ENCODE measurements at places on chromosomes 3 and 15.

- no peak for DNase-seq
These were observed 99.8 kb downstream of the KCNH8 start for GRCh38 chr3:19248143-19248542.

- no peak for DNase-seq
These were observed 4.5 kb downstream of the HEMK1 start for GRCh38 chr3:50573566-50574443.

- no peak for DNase-seq
These were observed 309.1 kb upstream of the C2CD4B start for GRCh38 chr15:62474021-62474770.

DNA sequence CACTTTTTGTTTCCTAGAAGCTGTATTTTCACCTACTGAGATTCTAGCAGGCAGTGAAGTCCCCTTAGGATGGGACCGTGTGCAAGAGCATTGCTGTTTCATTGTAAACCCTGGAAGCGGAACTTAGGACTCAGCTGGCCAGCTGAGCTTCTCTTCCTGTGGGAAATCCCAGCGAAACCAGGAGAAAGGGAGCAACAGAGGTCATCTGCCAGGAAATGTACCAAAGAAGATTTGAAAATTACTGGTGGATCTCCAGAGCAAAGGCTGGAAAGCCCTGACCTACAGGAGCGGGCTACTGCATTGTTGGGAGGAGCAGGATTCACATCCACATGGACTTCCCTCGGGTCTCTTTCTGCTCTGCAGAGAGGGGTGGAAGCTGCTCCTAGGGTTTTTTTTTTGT lies 7.6 kb upstream of the ADPRH start:
- no peak for DNase-seq

DNA sequence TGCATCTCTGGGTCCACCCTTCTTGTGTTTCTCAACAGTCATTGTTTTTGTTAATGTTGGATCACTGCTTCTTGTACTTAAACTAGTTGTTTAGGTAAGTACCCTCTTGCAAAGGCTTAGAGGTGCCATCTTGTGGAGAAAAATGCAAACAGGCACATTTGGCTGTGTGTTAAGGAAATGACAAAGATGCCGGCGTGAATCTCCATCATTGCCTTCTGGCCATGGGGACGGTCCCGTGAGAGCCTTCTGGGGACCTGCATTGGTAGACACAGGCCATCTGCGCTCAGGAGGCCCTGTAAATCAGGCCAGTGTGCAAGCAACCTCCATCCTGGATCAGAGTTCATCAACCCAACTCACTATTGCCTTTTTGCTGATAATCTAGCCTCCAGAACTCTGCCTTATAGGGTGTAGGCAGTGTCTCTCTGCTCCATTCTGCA lies 158.6 kb upstream of the NR2E3 start:
- DNase-seq = no peak

DNA sequence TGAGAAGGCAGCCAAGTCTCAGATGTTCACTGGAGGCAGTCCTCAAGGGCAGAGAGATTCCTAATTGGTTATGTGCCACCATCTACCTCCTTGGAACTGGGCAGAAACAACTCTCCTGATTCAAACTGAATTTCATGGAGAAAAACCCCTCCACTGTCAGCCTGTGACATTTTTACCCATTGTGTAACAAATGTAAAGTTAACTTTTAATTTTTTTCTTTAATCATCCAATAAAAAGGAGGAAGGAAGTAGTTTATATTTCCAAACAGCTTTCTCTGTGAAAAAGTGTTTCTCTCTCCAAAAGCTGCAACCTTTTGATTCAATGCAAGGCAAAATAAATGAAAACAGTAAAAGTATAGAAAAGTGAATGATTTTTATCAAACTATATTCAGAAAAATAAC lies 510 bp upstream of the COLQ start:
- DNase-seq = no peak

DNA sequence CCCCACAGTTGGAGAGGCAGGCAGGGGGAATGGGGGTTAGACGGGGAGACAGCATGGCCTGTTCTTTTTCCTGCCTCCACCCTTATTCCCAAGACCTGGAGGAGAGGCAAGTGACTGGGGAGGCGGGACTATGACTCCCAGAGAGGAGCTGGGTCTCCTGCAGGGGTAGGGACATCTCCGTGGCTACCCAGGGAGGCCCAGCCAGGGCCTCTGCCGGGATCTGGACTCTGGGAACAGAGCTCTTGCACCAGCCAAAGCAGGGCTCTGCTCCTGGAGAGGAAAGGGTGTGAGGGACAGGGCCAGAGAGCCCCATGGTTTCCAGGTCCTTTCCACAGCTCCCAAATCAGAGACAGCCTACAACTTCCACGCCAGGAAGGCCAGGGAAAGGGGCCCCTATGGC lies 22.8 kb downstream of the CFAP100 start:
- DNase-seq = no peak

GRCh38 chr3:190617185-190617584 lies 103.3 kb downstream of the IL1RAP start:
- no peak for DNase-seq

- no peak for DNase-seq
These were observed 6.3 kb downstream of the THBS1 start for GRCh38 chr15:39587096-39587721.

GRCh38 chr3:9779075-9779593 lies 9.4 kb upstream of the CAMK1 start:
- no peak for DNase-seq

GRCh38 chr15:70084461-70084860 lies 13.3 kb downstream of the TLE3 start:
- no peak for DNase-seq

DNA sequence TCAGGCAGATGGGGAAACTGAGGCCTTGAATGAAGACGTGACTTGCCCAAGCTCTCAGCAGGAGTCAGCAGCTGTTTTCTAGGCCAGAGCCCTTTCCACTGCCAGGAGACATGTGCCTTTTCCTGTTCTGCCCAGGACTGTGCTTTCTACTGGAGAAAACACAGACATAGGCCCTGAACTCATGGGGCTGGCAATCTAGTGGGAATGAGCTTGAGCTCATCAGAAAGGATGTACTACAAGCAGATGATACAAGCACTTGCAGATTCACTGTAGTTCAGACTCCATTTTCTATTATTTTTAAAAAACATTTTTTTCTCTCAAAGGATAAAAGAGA lies 14.4 kb downstream of the MASP1 start:
- DNase-seq = no peak

- no peak for DNase-seq
These were observed 33.0 kb downstream of the PHLDB2 start for GRCh38 chr3:111892070-111892469.

DNA sequence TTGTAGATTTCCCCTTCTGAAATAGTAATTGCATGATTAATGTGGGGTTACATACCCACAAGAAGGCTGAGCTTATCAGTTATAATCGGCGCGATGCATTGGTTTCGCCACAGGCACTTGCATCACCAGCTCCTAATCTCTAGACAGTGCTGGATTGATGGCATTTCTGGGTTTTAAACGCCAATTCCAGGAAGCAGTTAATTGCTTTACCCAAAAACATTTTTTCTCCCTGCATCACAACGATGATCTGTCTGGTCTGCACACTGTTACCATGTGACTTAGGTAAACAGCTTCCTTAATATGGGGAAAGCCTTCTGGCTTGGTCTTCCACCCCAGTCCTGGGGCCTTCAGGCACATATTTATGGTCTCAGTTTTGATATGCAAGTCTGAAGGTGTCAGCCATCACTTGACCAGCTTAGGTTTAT lies 70.0 kb upstream of the HEG1 start:
- DNase-seq = no peak

DNA sequence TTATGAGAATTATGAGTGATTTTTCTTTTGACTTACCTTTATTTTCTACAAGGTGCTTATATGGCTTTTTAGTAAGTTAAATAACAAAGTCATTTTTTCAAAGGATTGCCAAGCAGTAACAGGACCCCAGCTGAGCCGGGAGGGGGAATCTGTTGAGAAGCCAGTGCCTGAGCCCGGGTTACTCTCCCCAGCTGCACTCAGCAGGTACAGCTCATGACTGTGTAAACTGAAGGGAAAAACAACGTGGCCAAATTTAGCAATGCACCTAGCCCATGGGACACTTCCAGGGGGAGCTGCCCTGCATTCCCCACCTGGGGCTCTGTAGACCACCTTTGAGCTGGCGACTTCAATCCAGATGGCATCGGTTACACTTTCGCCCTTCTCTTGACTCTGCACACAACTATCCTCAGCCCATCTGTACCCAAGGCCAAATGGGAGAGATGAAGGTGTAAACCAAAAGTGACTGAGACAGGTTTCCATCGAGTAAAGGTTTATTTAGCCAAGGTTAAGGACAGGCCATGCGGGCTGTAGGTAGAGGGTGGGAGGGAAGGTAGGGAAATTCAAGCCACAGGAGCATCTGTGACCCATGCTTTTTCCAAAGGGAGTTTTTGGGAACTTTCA lies 18.2 kb upstream of the HCN4 start:
- DNase-seq = no peak

DNA sequence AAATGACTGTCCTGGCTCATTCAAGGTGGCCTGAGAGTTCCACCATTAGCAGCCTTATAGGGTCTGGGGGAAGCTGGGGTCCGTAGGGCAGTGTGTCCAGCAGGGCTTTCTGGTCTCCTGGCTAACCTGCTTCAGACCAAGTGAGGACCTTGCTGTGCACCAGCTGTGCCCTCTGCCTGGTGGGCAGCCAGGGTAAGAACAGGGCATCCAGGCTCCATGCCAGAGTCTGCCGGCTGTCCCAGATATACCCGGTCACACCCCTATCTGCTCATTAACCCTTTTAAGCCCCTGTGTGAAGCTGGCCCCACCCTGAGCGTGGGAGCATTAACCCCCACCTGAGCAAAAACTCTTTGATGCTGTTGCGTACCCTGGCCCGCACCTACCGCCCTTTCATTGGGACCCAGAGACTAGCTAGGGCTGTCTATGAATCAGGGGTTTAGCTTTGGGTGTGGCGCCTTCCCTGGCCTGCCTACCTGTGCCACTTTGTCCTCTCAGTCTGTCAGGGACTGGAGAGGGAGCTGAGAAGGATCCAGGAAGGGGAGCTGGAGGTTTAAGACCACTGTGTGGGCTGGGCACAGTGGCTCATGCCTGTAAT lies 17.6 kb downstream of the SEMA3F start:
- DNase-seq = no peak

DNA sequence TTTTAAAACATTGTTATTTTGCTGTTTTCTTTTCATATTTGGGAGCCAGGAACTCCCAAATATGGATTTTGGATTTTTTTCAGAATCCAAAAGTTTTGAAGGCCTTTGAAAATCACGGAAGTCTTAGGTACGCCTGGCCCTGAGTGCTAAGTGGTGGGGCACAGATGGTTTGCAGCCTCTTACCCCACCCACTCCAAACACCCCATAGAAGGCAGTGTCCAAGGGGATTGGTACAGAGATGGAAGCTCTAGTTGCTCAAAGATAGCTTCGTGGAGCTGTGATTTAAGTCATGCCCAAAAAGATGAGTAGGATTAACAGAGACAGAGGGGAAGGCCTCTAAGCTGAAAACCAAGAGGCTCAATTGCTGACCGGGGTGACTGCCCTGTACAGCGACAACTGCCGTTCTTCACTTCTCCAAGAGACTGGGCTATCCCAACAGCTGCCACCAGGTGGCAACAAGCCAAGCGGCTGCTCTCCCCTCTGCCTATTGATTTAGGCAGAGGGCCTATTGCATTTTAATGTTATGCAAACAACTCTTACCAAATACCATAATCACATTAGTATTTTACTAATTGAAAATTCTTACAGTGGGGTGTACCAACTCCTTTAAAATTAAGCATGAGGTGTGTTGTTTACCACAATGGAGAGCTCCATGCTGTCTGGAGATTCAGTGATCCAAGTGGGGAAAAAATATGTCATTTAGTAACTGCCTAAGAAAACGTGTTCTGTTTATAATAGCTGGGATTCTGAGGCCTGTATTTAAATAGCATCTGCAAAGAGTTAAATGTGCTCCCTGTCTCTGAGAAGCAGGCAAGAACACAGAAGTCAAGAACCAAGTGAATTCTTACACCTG lies 64.0 kb upstream of the C15orf61 start:
- peak; percentile 85 for DNase-seq

GRCh38 chr3:50520849-50521248 lies 17.4 kb upstream of the CACNA2D2 start:
- DNase-seq = no peak

DNA sequence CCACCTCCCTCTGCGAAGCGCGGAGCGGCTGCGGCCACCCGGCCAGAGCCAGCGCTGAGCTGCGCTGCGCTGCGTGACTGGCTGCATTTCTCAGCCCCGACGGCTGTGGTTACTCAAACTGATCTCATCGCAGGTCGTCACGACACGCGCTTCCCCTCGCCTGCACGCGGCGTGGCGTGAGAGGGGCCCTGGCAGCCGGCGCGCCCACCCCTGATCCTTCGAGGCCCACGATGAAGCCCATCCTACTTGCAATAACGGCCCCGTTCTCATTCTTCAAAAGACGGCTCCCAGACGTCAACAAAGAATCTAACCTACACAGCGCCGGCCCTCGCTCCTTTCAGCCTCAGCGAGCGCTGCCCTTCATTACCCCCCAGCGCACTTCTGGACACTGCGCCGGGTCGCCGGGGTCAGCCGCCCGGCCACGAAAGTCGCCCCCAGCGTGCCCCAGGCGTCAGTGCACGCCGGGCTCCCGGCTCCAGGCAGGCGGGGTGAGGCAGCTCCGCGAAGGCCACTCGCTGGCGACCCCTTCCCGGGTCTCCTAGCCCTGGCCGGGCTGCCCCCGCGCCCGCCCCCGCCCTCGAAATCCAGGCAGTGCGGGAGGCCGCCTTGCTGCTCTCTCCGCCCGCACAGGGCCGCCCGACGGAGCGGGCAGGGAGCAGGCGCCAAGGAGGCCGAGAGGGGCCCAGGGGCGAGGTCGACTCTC lies 9.9 kb upstream of the LEKR1 start:
- peak; percentile 36 for DNase-seq

DNA sequence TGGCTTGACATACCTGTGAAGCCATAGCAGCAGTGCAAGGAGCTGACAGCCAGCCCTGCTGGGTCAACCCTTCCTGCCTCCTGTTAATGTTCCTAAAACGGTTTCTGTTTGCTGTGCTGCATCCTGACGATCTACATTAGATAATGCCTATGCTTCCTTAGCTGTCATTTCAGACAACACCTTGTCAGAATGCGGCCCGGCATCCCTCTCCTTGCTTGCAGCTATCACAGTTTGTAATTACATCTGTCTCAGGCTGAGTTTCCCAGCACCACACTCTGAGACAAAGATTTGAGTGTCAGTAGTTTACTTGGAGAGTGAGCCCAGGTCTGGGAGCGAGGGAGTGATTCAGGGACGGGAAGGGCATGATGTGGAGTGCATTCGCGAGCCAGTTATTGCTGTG lies 9.0 kb downstream of the TRH start:
- DNase-seq = no peak

DNA sequence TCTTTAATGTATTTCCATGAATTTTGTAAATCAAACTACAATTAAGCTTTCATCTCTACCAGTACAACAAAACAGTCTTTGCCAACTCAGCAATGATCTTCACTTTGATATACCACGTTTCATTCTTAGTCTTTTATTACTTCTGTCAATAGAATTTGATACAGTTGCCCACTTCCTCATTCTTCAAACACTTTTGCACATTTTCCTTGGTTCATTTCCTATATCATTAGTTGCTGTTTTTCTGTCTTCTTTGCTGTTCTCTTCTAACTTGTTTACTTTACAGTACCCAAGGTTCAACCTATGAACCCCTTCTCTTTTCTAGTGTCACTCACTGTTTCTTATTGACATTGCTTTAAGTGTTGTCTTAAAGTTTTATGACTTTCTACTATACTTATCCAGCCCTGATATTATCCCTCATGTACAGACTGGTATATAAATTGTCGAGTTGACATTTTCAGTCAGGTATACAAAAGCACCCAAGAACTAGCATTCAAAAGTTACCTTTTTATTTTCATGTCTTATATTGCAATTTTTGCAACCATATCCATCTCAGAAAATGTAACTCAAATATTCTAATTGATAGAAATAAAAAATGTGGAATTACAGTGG lies 903.1 kb downstream of the NSUN3 start:
- no peak for DNase-seq
